Kidney tubule cell (primary cell): ENCODE measurements at places on chromosomes 13 and 19.
A peak's percentile ranks its signal among the peaks of the same experiment; 100 is the strongest.

GRCh38 chr19:6484230-6484629, 2.6 kb upstream of the DENND1C start:
- no peak for DNase-seq

- DNase-seq, result no peak
These were observed 26.9 kb downstream of the UFM1 start for GRCh38 chr13:38376546-38376945.

- no peak for DNase-seq
These were observed 44.9 kb downstream of the SERTM1 start for GRCh38 chr13:36718686-36719085.

DNA sequence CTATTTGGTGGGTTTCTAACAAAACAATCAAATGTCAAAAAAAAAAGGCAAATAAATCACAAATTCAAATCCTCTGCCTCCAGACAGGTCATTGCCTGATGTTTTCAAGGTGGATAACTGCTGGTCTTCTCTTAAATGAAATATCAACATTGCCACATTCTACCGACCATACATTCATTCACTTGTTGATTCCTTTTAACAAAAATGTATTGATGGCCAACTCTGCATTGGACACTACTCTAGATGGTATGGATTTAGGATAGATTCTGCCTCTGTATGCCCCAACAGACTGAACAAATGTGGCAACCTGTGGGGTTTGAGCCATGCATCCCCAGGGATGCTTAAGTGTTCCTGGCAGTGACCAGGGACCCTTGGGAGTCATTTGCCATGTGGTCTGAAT, 87.6 kb upstream of the STK24 start:
- DNase-seq, result no peak

GRCh38 chr13:113137691-113138298, 15.2 kb downstream of the F10 start:
- peak; percentile 51 for DNase-seq

- DNase-seq, result peak; percentile 78
These were observed 2.0 kb downstream of the ITPKC start for GRCh38 chr19:40718774-40719391.

- no peak for DNase-seq
These were observed 5.2 kb upstream of the ZNF554 start for GRCh38 chr19:2814426-2814825.

DNA sequence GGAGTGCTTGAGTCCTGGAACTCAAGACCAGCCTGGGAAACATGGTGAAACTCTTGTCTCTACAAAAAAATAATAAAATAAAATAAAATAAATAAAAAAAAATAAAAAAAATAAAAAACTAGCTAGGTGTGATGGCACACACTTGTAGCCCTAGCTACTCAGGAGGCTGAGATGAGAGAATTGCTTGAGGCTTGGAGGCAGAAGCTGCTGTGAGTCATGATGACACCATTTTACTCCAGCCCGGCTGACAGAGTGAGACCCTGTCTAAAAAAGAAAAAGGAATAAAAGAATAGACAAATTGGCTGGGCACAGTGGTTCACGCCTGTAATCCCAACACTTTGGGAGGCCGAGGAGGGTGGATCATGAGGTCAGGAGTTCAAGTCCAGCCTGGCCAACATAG, 1168.9 kb downstream of the SLITRK5 start:
- DNase-seq, result no peak

DNA sequence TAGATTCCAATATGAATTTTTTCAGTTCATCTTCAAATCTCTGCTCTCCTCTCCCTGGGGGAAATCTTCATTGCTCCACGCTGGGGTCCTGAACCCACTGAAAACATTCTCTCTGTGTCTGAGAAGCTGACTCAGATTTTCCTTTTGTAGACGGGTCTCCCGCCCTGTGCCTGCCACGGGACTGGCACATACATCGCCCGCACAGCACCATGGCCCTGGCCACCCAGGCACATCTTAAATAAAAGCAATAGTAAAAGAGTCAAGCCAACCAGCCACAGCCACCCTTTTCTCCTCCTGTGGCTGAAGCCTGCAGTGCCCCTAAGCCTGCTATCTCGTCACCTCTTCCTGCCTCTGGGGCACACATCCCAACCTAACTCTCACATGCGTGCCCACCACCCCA, 301.2 kb downstream of the ZNF536 start:
- DNase-seq, result no peak

DNA sequence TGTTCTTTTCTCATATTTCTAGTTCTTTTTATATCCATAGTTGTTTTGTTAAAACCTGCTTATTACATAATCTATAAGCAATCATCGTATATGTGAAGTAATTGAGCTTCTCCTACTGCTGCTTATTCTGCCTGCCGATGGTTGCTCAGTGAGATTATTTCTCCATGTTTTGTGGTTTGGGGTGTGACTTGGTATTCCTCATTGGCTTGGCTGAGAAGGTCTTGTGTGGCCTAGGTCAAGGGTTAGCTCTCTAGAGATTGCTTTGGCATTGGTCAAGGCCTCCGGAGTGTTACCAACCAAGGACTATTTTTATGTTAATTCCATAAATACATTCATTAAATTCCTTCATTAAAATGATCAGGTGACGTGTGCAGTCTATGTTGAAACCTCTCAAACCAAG, 302.8 kb downstream of the MYO16 start:
- no peak for DNase-seq

DNA sequence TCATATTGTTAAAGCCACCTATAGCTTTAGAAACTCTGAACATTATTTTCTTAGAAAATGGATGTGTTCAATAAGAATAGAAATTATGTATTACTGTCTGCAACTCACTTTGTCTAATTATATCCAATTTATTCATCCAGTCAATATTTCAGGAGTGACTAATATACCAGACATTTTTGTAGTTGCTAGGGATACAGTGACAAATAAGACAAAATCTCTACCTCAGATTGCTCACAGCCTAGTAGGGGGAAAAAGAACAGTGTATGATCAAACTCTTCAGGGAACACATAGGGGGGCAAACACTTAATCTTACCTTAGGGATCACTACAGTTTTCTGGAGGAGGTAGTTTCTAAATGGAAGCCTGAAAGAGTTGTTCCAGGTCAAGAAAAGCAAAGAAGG, 8.6 kb downstream of the BRCA2 start:
- DNase-seq, result peak; percentile 80

- DNase-seq, result no peak
These were observed 218.0 kb downstream of the RGCC start for GRCh38 chr13:41675306-41675705.

- no peak for DNase-seq
These were observed 19.2 kb downstream of the HS6ST3 start for GRCh38 chr13:96109125-96109524.

GRCh38 chr13:40221460-40222201, 444.8 kb downstream of the FOXO1 start:
- peak; percentile 82 for DNase-seq

DNA sequence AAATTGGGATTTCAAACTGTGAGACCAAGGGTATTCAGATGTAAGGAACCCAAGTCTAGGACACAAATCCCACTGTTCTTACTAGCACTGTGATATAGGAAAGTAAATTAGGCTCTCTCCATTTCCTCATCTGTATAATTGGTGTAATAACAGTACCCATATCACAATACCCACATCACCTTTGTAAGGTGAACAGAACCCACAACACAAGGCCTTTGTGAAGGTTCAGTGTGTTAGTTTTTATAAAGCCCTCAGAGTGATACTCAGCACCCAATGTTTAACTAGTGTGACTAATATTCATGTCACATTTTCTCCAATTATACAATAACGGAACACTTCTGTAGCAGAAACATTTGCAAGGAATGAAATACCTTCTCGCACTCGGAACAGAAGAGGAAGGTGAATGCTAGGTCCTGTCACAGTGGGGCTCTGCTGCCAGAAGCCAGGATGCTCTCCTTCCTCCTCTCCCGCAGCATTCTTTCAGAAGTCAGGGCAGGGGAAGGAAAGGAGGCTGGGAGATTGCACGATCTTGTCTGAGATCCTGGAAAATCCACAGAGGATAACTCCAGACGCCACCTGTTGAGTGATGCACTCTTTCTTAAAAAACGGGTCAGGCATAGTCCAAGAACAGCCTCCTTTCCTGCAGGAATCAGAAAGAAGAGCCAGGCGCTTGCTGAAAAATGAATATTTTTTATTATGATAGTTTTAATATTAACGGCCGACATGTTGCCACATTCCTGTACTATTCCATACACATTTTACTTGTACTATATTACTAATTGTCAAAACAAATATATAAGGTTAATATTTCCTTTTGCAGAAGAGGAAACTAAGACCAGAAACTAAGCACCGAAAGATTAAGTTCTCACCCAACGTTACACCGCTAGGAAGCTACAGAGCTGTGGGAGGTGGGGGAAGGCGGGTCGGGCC, 762 bp downstream of the ZNF45 start:
- peak; percentile 25 for DNase-seq

GRCh38 chr13:112722433-112723263, 32.8 kb downstream of the ATP11A start:
- peak; percentile 79 for DNase-seq

DNA sequence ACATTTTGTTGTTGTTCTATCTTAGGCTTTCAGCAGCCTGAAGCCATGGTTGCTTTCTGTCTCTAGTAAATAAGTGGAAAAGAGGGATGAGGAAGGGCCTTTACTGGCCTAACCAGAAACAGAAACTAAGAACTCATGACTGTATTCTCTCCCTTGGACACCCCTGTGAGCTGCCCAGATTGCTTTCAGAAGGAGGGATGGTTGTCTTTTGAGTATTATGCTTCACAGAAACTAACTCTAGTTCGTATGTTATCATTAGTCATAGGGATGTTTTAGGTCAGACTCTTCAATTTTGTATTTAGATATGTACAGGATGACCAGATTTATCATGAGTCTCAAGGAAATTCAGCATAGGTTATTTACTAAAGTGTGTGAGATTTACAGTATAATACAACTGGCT, 17.5 kb downstream of the BORA start:
- no peak for DNase-seq

GRCh38 chr19:36572593-36573019, 486 bp downstream of the ZNF529 start:
- no peak for DNase-seq

DNA sequence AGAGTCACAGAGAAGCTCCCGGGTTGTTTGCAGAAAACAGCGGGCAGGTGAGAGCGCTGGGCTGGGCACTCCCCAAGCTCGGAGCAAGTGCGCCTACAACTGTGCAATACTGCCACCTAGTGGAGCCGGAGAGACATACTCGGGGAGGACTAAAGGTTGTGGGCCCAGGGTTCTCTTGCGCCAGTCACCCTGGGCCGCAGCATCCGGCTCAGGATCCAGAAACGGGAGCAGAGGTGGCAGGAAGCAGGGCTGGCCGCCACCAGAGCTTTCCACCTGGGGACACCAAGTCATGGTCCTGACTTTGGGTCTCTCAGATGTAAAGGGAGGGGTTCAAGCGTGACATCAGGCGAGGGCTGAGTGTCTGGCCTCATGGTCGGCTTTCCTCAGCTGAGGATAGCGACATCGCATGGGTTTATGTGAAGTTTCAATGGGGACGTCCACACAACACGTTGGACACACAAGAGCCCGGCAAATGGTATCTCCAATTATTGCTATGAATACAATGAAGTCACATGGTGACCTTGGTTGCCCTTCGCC, 11.2 kb upstream of the KLK4 start:
- peak; percentile 85 for DNase-seq
